ENCODE measurements at places on chromosomes 6 and 20.

DNA sequence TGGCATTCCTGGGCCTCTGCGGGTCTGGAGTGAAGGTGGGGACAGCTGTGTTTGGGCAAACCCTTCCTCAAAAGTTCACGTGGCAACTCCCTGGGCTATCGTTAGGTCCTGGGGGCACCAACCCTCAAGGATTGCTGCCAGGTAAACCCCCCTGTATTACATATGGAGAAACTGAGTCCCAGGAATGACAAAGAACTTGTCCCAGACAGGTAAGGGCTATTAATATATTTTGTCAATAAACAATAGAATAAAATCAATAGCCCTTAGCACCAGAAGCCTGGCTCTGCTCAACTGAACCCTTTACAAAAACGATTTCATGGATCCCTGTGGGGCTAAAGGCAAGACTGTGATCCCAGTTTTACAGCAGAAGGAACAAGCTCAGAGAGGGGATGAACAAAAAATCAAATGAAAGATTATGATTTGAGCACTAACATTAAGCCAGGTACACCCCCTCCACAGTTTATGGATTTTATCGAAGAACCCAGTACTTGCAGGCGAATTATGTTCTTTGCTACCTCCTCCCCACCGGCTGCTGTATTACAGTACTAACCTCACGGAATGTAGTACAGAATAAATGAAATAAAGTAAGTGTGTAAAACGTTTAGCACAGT lies 2.7 kb downstream of the ID1 start:
- no peak for DNase-seq

DNA sequence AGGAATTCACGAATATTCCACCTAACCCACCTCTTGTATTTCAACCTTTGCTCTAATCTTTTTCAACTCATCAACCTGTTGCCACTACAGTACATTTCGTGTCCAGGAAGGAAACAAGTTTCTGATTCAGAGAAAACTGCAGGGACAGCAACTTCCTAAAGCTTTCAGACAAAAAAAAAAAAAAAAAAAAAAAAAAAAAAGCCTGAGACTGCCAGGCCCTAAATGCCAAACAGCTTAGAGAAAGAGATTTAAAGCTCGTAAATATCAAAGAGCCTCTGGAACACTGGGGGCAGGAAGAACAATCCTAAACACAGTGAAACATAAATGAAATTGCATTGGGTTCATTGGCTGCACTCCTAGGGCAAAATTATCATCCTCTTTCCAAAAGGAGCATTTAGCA lies 411.2 kb upstream of the SPTLC3 start:
- DNase-seq: no peak

DNA sequence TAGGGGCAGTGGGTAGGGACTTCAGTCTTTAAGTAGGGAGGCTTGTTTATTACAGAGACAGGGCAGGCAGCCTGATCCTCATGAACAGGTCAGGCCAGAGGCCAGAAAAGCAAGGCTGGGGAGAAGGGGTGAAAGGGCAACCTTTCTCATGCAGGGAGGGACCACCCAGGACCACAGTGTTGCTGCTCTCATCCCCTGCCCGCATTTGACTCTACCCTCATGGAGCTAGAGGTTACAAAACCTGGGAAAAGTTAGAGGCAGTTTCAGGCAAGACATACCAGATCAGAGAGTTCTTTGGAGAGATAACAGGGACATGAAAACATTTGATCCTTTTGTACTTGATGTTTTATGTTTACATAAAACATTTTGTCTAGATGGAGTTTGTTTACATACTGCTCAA lies 38.1 kb downstream of the MDGA1 start:
- DNase-seq: no peak

- no peak for DNase-seq
Measured at GRCh38 chr6:120805276-120805675, 529.0 kb downstream of the TBC1D32 start.

DNA sequence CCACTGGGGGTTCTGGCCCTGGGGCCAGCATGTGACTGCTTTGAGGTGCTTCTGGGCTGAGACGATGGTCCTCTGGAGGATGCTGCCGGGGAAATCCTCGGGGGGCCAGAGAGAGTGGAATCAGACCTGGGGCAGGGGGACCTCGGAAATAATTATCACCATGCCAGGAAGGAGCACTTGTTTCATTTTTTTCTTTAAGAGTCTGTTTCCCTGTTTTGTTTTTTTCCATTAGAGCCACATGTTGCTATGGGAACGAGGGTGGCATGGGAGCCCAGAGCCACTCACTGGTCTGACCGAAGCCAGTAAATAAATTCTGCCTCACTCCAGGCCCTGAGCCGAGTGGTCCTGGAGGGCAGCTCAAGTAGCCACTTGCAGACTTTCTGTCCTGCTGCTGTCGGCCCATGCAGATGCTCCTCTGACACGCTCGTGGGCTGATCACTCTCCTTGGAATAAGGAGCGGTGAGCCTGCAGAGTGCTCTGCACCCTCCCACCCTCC lies 365.1 kb downstream of the ZFAND3 start:
- DNase-seq: no peak

Measured in T1000 (cell line).